NCI-H187 (cell line): ENCODE measurements at places on chromosomes 13 and 19.

DNA sequence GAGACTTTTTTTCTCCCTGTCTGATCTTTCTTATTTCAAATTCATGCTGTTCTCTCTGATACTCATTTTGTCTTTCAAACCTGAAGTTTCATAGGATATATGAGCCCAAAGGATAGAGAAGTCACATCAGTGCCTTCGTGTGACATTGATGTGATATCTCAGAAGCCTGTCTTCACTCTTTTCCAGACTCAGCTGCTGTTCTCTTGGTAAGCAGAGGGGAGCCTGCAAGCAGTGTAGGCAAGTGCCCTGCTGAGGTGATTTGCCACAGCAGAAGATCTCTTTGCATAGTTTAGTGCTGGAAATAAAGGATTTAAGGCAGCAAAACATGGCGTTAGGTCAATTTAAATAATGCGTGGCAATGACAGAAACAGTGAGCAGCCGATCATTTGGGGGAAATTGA is 346.7 kb downstream of the ITGBL1 start:
- no peak for DNase-seq

- DNase-seq = no peak
Observed at GRCh38 chr19:33296488-33296971, 5.8 kb downstream of the CEBPA start.

- no peak for DNase-seq
Observed at GRCh38 chr13:102873653-102874052, 27.8 kb downstream of the ERCC5 start.

GRCh38 chr13:73722120-73722519 is 412.1 kb downstream of the KLF12 start:
- no peak for DNase-seq
